ENCODE measurements at places on chromosomes 3 and 15.

- peak; percentile 68 for DNase-seq
These were observed 141.1 kb downstream of the XXYLT1 start for GRCh38 chr3:195129644-195130492.

DNA sequence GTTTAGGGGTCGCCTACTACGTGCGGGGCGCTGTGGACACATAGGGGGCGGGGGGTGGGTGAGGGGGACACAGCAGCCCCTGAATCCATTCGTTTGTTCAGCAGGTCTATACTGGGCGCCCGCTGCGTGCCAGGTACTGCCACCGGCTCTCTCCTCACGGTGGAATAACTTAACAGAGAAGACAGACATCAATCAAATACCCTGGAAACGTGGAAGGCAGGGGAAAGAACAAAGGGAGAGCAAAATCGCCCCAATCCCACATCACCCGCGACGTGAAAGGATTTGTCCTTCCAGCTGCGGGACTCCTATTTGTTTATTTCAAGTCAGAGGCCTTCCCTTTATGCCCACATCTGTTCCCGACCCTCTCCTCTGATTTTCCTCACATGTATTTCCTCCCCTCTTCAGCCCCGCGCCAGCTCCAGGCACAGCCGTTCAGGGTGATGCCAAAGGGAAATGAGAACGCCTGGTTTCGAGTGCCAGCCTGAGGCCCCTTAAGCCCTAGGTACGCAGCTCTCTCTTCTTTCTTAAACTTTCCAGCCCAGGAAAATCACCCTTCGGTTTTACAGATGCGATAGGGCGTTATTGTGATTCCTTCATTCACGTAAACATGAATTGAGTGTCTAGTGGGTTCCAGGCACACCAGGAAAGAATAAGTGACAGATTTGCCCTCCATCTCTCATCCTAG, 726 bp upstream of the PROK2 start:
- DNase-seq, result no peak

GRCh38 chr3:193803288-193803687, 210.3 kb downstream of the OPA1 start:
- DNase-seq, result peak; percentile 51

- DNase-seq, result peak; percentile 82
These were observed 25.6 kb downstream of the GYG1 start for GRCh38 chr3:149016669-149017541.

GRCh38 chr15:29734917-29735572, 87.2 kb downstream of the TJP1 start:
- DNase-seq, result peak; percentile 62

Data from epithelial cell of esophagus (primary cell).